Stimulated activated CD8-positive, alpha-beta memory T cell treated with anti-CD3 and anti-CD28 coated beads, Interleukin-15, amount 100 ng/mL, for 24 hours (primary cell): ENCODE measurements at places on chromosomes 2 and 18.

DNA sequence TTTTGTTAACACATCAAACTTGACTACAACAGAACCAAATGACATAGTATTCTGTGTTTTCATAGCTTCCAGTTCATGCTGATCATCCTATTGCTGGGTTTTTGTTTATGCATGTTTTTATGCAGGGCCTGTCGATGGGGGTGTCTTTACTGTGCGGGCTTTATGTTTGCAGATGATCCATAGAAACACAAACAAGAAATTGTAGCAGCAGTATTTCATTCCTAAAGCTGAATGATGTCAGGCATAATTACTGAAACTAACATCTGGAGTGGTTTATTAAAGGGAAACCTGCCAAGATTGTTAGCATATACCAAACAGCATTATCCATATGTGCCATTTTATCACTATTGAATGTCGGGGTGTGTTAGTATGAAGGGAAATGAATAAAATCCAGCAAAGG is 129.7 kb downstream of the PTPRM start:
- DNase-seq: no peak

DNA sequence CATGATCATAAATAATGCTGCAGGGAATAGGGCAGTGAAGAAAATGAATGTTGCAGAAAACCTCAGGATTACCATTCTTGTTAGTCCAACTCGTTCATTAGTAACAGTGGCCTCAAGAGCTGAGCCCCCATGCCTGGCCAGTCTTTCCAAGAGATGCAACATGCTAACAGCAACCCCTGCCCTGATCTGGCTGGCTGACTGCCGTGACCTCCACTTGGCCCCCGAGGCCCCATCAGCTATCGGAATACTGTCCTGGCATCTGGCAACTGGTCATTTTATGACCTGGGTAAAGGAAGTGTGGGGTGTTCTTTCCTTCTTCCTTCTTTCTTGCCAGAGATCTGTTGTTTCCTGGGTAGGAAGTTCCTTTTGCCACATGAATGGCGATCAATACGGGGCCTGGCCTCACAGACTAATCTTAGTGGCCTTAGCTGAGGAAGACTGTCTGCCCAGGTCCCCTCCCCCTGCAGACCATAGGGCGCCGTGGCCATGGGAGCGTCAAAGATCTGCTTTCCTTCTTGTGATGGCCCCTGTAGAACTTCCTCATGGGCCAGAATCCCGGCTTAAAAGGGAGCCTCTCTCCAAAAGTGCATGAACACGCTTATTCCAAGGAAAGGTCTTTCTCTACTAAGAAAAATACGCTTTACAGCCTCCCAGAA is 10.6 kb upstream of the TRABD2A start:
- no peak for DNase-seq

GRCh38 chr18:32920796-32921787 is 148.3 kb upstream of the KLHL14 start:
- DNase-seq: no peak

DNA sequence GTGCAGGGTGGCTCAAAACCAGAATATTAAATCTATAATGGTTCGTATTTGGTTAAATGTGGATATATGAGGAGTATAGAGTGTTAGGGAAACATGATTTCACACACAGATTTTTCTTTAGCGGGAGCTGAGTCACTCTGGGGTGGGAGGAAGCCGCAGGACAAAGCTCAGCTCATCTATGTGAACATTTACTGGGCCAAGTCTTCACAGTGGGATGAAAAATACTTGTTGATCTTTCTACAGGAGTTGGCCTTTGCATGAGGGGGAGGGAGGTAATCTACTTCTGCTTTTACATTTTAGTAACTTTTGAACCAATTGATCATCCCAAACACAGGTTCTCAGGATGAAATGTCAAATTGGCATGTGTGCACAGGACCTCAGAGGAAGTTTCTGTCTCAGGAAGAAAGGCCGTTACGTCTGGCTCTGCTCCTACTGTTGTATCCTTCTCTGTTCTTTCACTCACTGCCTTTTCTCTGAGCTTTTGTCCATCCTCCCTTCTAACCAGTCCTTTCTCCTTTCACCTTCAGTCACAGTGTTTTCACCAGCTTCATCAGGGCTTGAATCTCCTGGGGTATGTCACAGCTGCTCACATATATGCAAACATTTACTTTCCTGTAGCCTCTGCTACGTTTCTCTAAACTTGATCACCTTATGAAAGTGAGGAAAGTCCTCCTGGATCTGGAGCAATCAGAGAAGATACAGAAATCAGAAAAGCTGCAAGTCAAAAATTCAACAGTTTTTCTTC is 943.3 kb upstream of the FANCL start:
- no peak for DNase-seq

GRCh38 chr2:100786297-100786658 is 33.7 kb upstream of the NPAS2 start:
- DNase-seq: no peak

GRCh38 chr2:22690096-22690495 is 694.9 kb upstream of the KLHL29 start:
- DNase-seq: no peak

DNA sequence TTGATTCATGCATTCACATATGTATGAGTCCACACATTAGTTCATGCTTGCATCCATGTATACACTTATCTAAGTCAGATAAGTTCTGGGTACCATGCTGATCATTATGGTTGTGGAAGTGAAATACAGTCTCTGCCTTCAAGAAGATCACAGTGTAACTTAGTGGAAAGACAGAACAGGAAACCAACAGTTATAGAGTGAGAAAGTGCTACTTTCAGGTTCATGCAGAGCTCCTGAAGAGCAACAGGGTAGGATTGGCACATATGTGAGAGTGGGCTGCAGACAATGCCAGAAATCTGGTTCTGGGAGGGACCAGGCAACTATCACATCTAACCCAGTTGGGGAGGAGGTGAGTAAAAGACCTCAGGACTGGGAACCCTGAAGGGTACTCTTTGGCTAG is 35.4 kb upstream of the PGAP1 start:
- DNase-seq: no peak

GRCh38 chr2:173021939-173022371 is 53.7 kb upstream of the MAP3K20 start:
- DNase-seq: no peak

DNA sequence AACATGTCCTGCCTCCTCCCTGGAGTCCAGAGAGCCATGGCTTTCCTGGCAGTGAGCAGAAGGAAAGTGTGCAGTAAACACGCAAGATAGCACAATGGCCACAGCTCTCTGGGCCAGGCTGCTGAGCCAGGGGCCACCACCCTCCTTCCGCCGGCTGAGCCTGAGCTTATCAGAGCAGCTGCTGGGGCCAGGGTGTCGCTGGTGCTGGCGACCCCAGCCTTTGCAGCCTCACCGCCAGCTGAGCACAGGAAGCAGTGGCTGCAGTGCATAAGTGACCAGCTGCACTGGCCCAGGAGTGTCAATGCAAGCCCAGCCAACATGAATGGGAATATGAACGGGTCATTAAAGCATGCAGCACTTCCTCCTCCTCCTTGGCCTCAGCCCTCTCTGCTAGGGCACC is 172.0 kb downstream of the ZFP36L2 start:
- no peak for DNase-seq

GRCh38 chr2:99431587-99432275 is 58.1 kb downstream of the REV1 start:
- DNase-seq: no peak

GRCh38 chr2:226079671-226080181 is 680.2 kb downstream of the NYAP2 start:
- DNase-seq: no peak

GRCh38 chr2:4915357-4915756 is 776.8 kb upstream of the SOX11 start:
- DNase-seq: no peak

DNA sequence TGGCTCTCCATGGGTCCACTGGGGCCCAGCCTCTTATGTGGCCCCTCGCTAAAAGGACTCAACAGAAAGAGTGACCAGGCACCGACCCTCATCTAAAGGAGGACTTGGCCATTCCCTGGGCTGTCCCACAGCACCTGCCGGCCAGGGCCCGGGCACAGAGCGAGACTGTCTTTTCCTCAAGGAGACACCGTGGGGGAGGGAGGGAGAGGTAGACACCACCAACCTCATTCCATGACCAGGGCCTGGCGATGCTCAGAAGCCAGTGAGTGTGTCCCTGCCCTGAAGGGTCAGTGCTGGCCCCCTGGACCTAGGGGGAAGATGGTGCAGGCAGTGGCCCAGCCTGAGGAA is 39.8 kb upstream of the ALPP start:
- no peak for DNase-seq

DNA sequence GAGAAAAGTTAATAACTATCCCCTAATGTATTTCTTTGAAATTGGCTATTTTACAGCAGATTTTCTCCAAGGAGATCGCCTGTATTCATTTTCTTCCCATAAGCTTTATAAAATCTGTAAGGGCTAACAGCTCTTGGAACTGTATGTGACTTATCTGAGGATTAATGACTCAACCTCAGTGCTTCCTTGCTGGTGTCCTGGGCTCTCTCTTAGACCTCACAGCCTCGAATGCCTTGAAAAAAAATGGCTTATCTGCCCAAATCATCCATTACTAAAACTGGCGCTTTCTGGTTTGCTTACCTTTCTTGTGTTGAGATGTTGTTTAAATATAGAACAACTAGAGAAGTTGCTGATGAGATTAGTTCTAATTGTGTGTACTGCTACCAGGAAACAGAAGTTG is 713.6 kb downstream of the SLC4A3 start:
- DNase-seq: no peak

DNA sequence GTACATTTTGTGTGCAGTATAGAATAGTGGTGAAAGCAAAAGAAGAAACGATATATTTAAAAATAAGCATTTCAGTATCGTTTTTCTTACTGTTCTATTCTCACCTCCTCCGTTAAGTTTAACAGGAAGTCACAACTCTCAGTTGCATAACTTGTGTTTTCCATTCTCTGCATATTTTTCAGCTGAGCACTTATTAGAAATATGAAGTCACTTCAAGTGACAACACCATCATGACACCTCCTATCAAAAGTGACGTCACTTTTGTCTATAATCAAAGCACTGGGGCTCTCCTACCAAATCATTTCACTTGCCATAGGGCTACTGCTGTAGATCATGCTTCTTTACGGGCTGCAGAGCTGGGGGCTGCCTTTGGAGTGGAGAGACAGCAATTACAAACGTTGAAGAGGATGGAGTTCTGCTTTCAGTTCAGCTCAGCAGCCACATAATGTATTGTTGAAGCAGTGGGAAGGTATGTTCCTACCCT is 36.3 kb downstream of the STAT4 start:
- DNase-seq: no peak

DNA sequence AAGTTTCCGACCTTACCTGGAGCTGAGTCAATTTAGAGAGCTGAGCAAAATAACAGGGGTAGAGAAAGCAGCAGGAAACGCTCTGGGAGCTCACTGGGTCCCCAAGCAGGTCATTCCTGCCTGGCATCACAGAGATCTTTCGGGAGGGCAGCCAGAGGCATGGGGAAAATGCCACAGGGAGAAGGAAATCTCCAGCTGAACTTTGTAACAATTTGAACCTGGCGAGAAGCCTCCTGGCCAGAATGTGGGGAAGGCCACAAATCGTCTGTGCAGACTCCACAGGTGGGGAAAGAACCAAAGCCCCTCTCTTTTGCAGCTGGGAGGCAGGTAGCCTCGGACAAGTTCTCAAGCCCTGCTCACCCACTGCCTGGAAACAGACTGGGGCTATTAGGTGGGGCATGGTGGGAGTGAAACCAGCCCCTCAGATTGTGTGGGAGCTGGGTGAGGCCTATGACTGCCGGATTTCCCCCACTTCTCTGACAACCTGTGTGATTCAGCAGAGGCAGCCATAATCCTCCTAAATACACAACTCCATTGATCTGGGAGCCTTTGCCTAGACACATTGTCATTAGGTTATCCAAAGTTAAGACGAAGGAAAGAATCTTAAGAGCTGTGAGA is 53.9 kb downstream of the INO80D start:
- DNase-seq: no peak

- DNase-seq: no peak
Measured at GRCh38 chr18:34399892-34400291, 175.2 kb upstream of the NOL4 start.

DNA sequence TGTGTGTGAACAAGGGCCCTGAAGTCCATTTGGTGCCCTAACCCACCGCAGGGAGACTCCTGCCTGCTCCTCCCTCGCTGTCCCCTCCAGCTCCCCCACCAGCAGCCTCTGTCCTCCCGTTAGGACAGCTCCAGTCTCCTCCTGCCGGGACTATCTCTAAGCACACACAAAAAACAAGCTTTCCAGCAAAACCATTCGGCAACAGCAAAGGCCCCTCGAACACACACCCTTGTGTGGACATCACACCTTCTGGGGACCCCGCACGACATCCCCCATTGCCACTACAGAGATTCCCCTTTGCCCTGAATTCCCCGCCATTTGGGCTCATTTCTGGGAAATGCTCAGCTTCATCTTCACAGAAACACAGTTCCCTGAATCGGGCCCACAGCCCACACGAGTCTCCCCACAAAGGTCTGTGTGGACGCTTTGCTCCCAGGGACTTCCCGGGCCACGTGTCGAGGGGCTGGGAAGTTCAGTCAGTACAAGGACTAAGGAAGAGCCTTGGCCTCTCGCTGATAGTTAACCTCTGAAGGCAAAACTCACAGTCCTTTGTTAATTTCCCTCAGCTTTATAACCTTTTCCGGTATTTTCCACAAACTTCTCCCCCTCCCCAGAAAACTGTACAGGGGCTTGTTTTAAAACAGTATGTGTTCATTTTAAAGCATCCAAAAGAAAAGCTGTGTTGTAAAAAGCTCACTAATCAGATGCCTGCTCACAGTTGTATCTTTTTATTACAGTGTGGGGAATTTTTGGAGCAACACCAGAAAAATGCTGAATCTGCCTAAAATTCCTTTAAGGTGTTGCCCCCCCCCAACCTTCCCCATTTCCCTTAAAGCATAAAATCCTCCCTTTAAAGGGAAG is 25.9 kb downstream of the SMAD7 start:
- no peak for DNase-seq

DNA sequence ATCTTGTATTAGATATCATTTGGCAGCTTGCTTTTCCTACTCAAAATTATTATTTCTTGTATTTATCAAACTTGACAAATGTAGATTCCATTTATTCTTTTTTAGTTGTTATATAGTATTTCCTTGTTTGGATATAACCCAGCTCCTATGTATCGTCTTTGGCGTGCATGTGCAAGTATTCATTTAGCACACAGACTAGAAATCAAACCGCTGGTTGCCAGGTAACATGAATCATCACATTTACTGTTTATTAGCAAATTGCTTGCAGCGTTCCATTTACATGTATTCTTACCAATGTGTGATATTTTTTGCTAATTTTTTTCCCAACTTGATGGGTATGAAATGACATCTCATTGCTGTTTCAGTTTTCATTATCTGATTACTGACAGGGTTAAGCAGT is 2089.7 kb upstream of the CELF4 start:
- DNase-seq: no peak

DNA sequence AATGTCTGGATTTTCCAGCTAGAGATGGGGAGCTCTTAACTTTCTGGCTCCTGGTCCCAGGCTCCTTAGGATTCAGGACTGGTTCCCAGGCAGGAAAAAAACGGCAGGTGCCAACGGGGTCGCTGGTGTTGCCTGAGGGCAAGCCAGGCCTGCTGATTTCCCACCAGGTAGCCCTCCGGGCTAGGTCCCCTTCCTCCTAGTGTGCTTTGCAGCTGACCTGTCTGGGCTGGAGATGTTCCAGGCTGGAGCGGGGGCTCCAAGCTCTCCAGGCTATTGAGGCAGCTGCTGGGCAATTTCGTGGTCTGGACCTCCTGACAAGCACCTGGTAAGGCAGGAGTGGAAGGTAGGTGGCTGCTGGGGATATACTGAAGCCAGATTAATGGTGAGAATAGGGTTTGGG is 2.0 kb upstream of the MRPL53 start:
- DNase-seq: no peak
